ENCODE measurements at places on chromosomes 16 and 17.

- DNase-seq, result no peak
Observed at GRCh38 chr16:84574191-84574590, 43.7 kb downstream of the COTL1 start.

GRCh38 chr17:45032174-45032541, 19.3 kb downstream of the DCAKD start:
- no peak for DNase-seq

- DNase-seq, result no peak
Observed at GRCh38 chr17:60510031-60510430, 16.0 kb downstream of the APPBP2 start.

GRCh38 chr17:64736804-64737492, 74.8 kb upstream of the SMURF2 start:
- peak; percentile 20 for DNase-seq

DNA sequence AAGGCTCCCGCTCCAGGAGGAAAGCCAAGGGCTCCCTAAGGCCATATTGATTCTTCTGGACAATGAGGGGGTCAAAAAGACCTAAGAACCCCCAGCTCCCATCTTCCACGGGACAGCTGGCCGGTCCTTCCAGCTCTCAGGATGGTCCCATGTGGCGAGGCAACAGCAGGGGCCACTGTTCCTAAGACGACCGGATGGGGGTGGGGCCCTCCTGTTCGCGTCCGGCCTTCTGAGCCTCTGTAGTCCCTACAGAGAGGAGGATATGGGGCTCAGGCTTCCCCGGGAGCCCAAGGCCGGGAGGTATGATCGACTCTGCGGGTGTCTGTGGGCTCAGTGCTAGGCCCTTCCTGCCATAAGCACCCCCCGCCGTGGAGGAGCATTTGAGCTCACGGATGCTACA, 6.0 kb upstream of the DCXR start:
- no peak for DNase-seq

- DNase-seq, result no peak
Observed at GRCh38 chr16:26985100-26986065, 81.3 kb upstream of the C16orf82 start.

DNA sequence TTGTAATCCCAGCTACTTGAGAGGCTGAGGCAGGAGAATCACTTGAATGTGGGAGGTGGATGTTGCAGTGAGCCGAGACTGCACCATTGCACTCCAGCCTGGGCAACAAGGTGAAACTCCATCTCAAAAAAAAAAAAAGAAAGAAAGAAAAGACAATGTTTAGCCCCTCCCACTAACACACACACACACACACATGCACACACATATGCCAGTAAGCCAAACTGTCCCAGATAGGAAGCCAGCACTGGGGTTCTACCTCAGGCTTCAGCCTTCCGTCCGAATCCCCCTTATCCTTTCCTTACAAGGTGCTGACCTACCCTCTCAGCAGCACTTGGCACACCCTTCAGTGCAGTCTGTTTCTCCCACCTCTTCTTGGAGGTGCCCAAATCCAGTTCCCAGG, 8.7 kb upstream of the KCNH6 start:
- no peak for DNase-seq

- no peak for DNase-seq
Observed at GRCh38 chr16:5537347-5537746, 439.8 kb upstream of the EEF2KMT start.

GRCh38 chr17:35212668-35213067, 18.5 kb upstream of the SLC35G3 start:
- DNase-seq, result no peak

DNA sequence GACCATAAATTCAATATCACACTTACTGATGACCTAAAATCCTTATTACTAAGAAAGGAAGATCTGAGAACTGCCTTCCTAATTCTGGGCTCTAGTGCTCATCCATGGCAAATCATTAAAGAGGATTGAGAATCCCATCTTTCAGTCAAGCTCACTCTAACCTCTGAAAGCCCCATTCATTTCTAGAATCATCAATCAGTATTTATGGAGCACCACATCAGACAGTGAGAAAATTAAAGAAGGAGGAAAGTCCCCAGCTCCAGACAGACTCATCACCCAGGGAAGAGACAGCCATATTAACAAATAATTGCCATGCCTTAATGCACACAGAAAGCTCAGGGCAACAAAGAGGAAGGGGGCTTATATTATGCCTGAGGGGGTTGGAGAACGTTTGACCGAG, 256.1 kb upstream of the SOX9 start:
- no peak for DNase-seq

DNA sequence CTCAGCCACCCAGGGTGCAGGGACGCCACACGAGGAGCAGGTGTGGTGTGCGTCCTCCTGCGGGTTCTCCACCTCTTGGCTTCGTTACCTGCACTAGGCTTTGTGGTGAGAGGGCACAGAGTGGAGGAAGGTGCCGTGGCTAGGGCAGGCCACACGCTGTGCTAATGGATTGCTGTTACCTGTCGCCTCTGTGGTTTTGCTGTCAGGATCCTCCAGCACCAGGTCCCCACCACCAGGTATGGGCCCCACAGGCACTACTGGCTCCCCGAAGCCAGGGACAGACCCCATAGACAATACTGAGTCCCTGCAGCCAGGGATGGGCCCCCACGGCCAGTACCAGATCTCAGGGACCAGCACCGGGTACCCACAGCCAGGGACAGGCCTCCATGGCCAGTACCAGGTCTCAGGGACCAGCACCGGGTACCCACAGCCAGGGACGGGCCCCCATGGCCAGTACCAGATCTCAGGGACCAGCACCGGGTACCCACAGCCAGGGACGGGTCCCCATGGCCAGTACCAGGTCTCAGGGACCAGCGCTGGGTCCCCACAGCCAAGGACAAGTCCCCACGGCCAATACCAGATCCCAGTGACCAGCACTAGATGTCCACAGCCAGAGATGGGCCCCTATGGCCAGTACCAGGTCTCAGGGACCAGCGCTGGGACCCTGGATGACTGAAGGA, 315.6 kb downstream of the SEC14L1 start:
- no peak for DNase-seq

DNA sequence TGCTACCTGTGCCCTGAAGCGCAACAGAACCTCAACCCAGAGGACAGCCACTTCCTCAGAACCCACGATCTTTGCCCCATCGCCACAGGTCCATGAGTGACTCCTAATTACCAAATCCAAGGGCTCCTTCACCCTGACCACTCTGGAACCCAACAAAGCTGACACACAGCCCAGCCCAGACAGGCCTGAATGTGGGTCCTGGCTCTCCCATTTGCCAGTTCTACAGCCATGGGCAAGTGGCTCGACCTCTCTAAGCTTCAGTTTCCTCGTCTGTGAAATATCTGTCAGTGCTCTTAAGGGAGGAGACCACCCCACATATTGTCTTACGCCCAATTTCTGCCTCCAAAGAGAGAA, 18.0 kb upstream of the ENDOV start:
- DNase-seq, result no peak

- no peak for DNase-seq
Observed at GRCh38 chr17:74231928-74232907, 18.8 kb downstream of the TTYH2 start.

DNA sequence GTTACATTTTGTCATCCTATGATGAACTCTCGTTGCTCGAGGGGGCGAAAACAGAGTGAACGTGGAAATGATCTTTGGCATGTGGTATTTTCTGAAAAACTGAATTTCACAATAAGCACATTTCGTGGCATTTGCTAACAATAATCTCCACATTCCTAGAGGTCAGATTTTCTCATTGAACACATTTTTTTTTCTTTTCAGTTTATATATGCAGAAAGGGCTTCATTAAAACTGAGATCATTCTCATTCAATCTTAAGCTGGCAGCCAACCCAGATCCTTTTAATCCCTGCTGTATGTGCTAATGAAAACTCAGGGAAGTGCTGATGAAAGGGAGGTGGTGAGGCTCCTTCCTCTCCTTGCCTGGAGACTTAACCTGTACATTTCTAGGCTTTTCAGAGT, 52.6 kb downstream of the PRKCA start:
- no peak for DNase-seq

DNA sequence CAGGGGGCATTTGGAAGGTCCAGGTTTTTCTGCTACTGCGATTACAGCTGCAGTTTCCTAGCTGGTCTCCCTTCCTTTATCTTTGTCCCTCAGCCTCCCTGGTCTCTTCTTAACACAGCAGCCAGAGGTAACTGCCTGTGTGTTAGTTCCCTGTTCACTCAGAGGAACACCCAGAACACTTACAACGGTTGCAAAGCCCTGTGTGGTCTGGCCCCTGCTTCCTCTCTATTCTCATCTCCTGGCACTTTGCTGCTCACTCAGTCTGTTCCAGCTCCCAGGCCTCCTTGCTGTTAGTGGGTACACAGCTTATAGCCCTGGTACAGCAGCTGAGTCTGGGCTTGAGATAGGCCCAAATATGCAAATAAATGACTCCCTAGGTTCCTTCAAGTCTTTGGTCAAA, 16.4 kb downstream of the NTN1 start:
- DNase-seq, result no peak

DNA sequence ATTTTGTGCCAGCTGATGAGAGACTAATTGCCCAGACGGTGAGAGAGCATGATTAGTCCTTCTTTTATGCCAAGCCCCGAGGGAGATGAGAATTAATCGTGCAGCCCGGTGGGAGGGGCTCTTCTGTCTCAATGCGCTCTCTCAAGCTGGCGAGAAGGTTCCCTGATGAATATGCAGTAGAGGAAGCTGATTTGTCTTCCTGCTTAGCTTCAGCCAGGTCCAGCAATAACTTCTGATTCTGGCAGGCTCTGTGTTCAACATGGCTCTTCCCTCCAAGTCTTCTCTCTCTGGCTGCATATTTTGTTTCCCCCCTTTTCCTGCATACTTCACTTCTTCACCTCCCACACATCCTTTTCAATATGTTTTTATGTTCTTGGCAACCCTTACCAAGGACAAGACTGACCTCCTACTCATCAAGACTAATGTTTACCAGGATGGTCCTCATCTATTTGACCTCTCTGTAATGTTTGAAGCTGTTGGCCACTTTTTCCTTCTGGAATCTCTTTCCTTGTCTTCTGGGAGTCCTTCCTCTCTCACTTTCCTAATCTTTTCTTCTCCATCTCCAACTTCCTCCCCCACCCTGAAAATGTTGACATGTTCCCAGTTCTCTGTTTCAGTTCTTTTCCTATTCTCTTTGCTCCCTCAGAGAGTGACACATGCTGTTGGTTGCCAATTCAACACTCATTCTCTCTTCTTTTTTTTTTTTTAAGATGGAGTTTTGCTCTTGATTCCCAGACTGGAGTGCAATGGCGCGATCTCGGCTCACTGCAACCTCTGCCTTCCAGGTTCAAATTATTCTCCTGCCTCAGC, 33.1 kb downstream of the ARL4D start:
- no peak for DNase-seq

GRCh38 chr17:55062921-55063320, 94.4 kb downstream of the STXBP4 start:
- no peak for DNase-seq
